Endodermal cell (in vitro differentiated cells): ENCODE measurements at places on chromosomes 7 and 10.

DNA sequence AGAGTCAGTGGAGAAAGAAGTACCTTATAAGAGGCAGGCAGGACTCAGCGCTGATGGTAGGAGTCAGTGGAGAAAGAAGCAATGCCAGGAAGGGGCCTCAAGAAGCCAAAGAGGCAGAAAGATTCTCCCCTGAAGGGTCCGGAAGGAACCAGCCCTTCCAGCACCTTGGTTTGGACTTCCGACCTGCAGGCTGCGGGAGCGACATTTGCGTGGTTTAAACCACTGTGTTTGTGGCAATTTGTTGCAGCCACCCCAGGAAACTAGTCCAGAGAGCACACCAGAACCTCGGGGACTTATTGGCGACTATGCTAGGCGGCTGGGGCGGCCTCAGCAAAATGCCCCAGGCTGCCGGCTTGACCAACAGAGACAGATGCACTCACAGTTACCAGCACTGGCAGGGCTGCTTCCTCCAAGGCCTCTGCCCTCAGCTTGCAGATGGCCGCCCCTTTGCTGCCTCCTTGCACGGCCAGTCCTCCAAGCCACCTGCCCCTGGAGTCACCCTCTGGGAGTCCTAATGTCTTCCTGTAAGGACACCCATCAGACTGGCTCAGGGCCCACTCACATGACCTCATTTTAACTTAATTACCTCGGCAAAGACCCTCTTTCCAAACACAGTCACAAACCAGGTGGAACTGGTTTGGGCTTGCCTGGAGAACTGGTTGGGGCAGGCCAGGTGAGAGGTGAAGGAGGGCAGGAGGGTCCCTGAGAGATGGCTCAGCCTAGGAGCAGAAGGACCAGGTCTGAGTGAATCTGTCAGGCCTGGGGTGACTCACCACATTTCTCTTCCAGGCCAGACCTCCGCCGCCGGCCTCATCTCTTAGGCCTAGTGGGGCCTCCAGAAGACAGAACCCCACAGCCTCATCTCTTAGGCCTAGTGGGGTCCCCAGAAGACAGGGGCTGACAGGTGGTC lies 26.1 kb downstream of the CALML3 start:
- H3K36me3 ChIP-seq: no peaks in the 10 kb centered on the region
- H3K4me1 ChIP-seq: no peaks in the 10 kb centered on the region
- no peak overlapping the region for H3K27ac ChIP-seq
- no peak overlapping the region for H3K4me3 ChIP-seq
- no peak for DNase-seq

DNA sequence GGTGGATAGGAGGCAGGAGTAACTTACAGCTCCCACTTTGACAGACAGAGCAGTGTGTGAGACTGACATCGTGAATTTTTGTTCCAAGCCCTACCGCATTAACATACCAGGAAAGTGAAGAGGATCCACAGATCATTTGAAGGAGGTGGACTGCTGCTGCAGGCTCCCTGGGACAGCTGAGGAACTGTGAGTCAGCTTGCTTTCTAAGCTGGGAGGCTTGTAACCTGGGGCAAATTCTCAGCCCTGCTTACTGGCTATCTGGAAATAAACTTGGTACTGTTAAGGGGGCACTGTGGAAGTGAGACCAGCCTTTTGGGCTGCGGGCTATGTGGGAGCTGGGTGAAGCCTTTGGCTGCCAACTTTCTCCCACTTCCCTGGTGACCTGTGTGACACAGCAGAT lies 1202.5 kb downstream of the DNAJB9 start:
- peaks cover 18% of the 10 kb centered on the region for H3K27me3 ChIP-seq
- no peak for DNase-seq
- no peaks in the 10 kb centered on the region for H3K4me1 ChIP-seq
- no peak overlapping the region for H3K27ac ChIP-seq
- H3K36me3 ChIP-seq: no peaks in the 10 kb centered on the region

GRCh38 chr7:151868396-151869108 lies 8.4 kb downstream of the PRKAG2 start:
- H3K27me3 ChIP-seq: peaks cover 6% of the 10 kb centered on the region
- H3K36me3 ChIP-seq: no peaks in the 10 kb centered on the region
- H3K27ac ChIP-seq: peak overlapping the region; percentile 45
- DNase-seq: no peak
- H3K4me3 ChIP-seq: no peak overlapping the region

DNA sequence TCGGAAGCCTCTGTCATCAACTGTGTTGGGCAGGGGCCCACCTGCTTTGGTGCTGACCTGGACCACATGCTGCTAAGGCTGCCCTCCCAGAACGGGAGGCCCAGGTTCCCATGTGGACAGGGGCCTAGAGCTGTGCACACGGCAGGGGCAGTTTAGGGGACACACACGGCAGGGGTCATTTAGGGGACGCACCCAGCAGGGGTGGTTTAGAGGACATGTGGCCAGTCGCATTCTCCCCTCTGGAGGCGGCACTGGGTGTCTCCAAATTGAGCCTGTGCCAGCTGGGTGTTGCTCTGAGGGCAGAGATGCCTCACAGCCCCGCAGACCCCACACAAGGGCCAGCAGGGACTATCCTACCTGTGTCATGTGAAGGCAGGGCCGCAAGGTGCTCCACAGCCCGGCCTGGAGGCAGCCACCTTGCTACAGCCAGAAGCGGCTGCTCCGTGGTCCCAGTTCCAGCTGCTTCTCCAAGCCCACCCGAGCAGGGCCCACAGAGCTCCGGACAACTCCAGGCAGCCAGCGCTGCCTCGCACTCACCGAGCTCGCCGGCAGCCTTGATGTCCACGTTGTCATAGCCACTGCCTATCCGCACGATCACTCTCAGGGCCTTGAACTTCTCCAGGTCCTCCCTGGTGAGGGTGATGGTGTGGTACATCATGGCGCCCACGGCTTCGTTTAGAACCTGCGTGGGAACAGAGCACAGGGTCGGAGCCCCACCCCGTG lies 60.7 kb downstream of the ZRANB1 start:
- H3K4me3 ChIP-seq: no peak overlapping the region
- H3K4me1 ChIP-seq: no peaks in the 10 kb centered on the region
- peaks cover 28% of the 10 kb centered on the region for H3K36me3 ChIP-seq

DNA sequence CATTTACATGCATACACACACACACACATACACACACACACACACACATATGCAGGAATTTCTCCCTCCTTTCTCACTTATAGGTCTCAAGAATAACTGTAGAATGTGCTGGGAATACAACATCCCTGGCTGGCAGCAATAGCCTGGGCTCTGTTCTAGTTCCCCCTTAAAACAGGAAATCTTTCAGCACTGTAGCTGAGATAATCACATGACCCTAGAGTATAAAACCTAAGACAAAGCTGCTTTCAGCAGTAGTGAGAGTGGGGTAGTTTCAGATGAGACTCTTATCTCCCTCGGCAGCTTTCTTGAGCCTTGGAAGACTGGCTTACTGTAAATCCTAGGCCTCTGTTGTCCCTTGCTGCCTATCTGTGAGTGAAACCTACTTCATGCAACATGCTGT lies 137.4 kb upstream of the AKR1E2 start:
- H3K27me3 ChIP-seq: no peaks in the 10 kb centered on the region
- H3K4me3 ChIP-seq: no peak overlapping the region
- no peaks in the 10 kb centered on the region for H3K4me1 ChIP-seq

DNA sequence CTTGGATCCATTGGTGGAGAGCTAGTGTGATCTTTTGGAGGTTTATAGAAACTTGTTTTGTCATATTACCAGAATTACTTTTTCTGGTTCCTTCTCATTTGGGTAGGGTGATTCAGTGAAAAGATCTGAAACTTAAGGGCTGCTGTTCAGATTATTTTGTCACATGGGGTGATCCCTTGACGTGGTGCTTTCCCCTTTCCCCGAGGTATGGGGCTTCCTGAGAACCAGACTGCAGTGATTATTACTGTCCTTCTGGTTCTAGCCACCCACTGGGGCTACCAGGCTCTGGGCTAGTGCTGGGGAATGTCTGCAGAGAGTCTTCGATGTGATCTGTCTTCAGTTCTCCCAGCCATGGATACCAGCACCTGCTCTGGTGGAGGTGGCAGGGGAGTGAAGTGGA lies 1030.0 kb downstream of the GRM8 start:
- no peaks in the 10 kb centered on the region for H3K36me3 ChIP-seq
- no peak overlapping the region for H3K27ac ChIP-seq
- H3K27me3 ChIP-seq: peaks cover 8% of the 10 kb centered on the region
- no peak for DNase-seq

GRCh38 chr7:116984511-116984910 lies 31.2 kb downstream of the ST7 start:
- H3K4me1 ChIP-seq: no peaks in the 10 kb centered on the region
- H3K4me3 ChIP-seq: no peak overlapping the region
- H3K27me3 ChIP-seq: peaks cover 72% of the 10 kb centered on the region
- no peak for DNase-seq
- H3K27ac ChIP-seq: no peak overlapping the region

DNA sequence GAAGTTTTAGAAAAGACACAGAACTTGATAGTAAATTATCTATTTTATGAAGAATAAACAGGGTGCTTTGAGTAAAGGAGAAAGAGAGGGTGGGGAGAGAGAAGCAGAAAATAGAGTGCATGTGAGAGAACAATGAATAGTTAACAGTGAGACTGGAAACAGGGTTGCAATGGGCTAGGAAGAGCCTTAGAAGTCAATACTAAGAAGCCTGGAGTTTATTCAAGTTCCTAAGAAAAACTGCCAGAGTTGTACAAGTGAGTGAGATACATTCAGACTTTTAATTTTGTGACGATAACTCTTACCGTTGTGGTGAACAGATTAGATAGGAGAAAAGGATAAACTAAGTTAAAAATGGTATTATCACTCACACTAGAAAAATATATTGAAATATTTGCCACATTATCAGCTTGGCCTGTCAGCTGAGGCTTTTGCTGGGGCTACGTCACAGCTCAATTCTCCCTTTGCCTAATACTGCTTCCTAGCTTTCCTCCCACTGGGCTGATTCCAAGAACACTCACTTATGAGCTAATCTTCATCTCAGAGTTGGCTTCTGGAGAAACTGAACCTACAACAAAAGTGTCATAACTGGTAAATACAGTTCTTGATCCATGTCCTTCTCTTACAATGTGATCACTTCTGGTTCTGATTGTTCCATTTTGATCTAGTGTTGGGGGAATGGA lies 92.7 kb downstream of the SEMA3D start:
- H3K27ac ChIP-seq: no peak overlapping the region
- no peaks in the 10 kb centered on the region for H3K27me3 ChIP-seq
- H3K36me3 ChIP-seq: no peaks in the 10 kb centered on the region
- no peak overlapping the region for H3K4me3 ChIP-seq

- no peak for DNase-seq
- no peaks in the 10 kb centered on the region for H3K4me1 ChIP-seq
- no peaks in the 10 kb centered on the region for H3K27me3 ChIP-seq
These were observed 171.1 kb upstream of the GRB10 start for GRCh38 chr7:50953820-50954219.

DNA sequence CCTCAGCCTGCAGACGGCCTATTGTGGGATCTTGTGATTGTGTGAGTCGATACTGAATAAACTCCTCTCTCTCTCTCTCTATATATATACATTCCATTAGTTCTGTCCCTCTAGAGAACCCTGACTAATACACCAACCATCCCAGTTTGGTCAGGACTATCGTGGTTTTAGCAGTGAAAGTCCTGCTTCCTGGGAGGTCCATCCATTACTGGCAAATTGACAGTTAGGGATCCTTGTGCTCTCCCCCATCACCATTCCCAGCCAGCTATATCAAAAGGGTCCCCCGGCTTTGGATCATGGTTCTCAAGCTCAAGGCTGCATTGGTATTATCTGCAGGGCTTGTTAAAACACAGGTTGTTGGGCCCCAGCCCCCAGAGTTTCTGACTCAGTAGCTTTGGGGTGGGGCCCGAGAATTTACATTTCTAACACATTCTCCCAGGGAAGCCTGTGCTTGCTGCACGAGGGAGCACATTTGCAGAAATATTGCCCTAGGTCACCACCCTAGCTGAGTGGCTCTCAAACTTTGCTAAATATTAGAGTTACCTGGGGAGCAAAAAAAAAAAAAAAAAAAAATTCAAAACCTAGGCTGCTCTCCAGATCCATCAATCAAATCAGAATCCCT lies 899.1 kb upstream of the AUTS2 start:
- no peak overlapping the region for H3K4me3 ChIP-seq
- no peak overlapping the region for H3K27ac ChIP-seq
- no peaks in the 10 kb centered on the region for H3K36me3 ChIP-seq
- no peaks in the 10 kb centered on the region for H3K27me3 ChIP-seq
- no peak for DNase-seq
- no peaks in the 10 kb centered on the region for H3K4me1 ChIP-seq

DNA sequence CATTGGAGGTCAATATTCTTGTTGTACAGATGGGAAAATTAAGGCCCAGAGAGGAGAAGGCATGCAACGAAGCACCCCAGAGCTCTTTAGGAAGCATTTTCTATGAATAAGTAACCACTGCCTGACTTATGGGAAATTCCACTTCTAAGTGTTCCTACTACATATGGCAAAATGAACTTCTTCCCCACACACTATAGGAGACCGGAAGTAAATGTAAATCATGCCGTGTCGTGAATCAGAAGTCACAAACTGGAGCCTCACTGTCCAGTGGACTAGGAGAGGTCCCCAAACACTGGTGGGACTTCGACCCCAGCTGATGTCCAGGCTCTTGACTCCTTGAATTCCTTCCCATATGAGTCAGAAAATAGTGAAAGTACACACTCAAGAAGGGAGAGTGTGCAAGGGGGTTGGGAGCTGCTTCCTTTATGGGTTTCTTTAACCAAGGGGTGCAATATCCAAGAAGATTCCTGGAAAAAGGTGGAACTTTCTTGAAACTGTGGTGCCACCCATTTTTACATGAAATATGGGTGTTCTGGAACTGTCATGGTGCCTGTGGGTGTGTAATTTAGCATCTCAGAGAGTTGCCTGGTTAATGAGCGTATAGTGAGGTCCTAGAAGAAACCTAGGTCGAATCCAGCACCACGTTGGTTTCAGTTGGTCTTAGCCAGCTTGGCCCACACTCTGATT lies 6.7 kb downstream of the RASSF4 start:
- DNase-seq: no peak
- peaks cover 4% of the 10 kb centered on the region for H3K27me3 ChIP-seq
- no peak overlapping the region for H3K27ac ChIP-seq
- peaks cover 9% of the 10 kb centered on the region for H3K4me1 ChIP-seq

DNA sequence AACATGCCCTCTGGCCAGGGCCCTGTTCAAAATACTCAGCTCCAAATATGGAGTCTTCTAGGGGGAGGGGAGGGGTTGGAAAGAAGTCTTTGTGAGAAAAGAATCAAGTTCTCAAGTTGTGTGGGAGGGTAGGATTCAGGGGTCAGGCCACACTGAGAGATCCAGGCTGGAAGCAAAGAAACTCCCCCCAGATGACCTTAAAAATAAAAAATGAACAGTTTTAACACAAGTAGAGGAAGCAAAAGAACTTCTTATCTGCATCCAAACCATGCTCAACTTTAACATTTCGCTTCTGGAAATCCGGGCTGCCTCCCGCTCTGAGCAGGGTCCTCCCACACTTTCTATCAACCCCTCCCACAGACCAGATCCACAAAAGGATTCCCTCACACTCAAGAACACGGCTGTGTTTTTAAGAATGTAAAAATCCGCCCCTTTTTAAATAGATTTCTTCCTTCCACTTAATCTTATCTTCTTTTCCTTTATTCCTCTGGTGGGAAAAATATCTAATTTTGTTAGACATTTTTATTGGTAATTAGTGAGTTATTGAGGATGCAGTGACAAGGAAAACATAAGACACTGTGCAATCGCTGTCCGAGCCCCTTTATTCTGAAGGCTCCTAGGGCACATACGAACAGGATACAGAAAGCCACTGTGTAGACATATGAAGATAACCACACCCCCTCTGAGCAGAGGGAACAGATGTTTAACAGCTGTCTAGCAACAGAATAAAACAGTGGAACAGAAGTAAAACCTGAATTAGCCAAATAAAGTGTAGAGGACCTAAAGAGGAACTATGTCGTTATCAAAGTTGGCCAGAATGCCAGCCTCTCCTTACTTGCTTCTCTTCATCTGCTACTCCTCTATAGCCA lies 43.8 kb downstream of the CYTH3 start:
- H3K4me3 ChIP-seq: no peak overlapping the region
- H3K27me3 ChIP-seq: no peaks in the 10 kb centered on the region
- DNase-seq: no peak
- peak overlapping the region; percentile 87 for H3K27ac ChIP-seq
